ENCODE measurements at places on chromosomes 4 and X.

DNA sequence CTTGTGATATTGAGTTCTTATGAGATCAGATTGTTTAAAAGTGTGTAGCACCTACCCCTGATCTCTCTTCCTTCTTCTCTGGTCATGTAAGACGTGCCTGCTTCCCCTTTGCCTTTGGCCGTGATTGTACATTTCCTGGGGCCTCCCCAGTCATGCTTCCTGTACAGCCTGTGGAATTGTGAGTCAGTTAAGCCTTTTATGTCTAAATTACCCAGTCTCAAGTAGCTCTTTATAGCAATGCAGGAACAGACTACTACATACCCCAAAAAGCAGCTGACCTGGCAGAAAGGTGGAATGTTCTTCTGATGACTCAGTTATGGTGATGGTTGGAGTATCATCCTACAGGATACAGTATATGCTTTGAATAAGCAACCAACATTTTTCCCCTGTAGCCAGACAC lies 11.4 kb upstream of the MCUB start:
- no peak for DNase-seq

DNA sequence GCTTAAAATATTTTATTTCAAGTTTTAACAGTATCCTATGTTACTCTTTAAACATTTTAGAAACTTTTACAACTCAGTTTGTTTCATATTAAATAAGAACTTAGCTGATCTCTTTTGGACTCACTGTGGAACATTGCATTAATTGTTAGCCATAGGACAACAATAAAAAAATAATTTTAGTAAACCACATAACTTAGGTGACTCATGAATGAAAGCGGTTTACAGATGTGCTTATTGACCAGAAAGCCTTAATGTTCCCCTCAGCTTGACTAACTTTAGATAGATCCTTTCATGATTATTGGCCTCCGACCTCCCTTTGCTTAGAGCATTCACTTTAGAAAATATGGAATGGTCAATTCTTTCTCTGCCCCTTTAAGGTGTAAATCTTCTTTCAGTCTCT lies 783.5 kb upstream of the MAGEB2 start:
- DNase-seq: no peak

GRCh38 chr4:145047151-145047550 lies 50.8 kb downstream of the ANAPC10 start:
- no peak for DNase-seq

DNA sequence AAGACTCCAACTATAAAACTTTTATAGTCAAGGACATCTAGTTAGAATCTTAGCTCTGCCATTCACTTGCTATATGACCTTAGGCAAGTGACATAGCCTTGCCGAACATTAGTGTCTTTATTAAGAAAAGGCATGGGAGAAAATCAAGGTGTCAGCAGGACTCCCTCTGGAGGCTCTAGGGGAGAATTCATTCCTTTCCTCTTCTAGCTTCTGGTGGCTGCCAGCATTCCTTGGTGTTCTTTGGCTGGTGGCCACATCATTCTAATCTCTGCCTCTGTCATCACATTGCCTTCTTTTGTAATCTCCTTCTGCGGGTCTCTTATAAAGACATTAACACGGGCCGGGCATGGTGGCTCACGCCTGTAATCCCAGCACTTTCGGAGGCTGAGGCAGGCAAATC lies 99.8 kb downstream of the PPP1R2C start:
- DNase-seq: no peak

- DNase-seq: no peak
These were observed 83.0 kb downstream of the FAM193A start for GRCh38 chr4:2619459-2619858.

DNA sequence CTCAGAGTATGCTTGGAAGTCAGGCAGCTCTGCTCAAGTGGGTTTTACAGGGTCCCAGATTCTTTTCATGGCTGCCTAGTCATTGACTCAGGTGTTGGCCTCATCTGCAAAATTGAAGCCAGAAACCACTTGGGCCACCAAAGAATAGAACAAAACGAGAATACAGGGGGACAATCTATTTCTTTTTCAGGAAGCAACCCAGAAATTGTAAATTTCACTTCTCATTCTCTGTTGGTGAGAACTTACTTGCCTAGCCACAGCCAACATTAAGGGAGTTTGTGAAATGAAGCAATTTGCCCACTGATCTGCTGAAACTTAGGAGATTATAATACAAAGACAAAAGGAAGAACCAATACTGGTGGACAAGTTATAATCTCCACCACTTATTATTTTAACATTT lies 8.6 kb upstream of the TKTL2 start:
- DNase-seq: no peak
